Urinary bladder (tissue), 4 donors: ENCODE measurements at places on chromosomes 16 and 17. TPM values are rescaled to one million over a fixed set of nuclear protein-coding genes. Genes with fewer than 3 reads are reported as not detected.

GRCh38 chr17:77450742-77451244 lies 310.0 kb downstream of the SEC14L1 start:
- no peak for DNase-seq

DNA sequence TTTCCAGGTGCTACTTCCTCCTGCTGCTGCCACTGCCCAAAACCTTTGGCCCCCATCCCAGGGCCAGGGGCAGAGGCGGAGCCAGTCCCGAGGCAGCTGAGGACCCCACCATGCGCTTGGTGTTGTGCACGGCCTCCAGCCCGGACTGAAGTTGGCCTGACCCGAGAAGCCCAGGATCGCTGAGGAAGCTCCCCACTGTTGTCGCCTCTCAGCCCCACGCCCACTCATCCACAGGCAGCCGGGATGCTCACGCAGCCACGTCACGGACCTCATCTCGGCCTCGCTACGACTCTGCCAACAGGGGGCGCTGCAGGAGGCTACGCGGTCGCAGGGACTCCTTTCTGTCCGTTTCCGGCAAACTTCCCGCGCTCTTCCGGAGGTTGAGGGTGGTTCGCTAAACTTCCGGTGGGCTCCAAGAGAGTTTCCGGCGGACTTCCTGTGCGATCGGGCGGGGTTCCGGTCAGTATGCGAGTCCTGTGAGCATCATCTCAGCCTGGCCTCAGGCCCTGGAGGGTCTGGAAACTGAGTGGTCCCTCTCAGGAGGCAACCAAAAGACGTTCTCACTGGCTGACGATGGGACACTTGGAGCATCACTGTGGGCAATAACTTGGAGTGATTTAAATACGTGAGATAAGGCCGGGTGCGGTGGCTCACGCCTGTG lies 12.4 kb downstream of the ZG16B start:
- no peak for DNase-seq

Gene ABCA6
- 74.6 TPM for total RNA-seq

Gene GALNS
- 14.6 TPM for total RNA-seq

Gene ZNF205
- 8.9 TPM for total RNA-seq
